ENCODE measurements at places on chromosomes 6 and 20. TPM values are rescaled to one million over a fixed set of nuclear protein-coding genes. Genes with fewer than 3 reads are reported as not detected.

- DNase-seq, result no peak
- H3K36me3 ChIP-seq, result no peaks in the 10 kb centered on the region
- H3K27ac ChIP-seq, result no peak overlapping the region
- H3K27me3 ChIP-seq, result no peaks in the 10 kb centered on the region
Observed at GRCh38 chr20:58646703-58647102, 4.4 kb upstream of the STX16 start.

DNA sequence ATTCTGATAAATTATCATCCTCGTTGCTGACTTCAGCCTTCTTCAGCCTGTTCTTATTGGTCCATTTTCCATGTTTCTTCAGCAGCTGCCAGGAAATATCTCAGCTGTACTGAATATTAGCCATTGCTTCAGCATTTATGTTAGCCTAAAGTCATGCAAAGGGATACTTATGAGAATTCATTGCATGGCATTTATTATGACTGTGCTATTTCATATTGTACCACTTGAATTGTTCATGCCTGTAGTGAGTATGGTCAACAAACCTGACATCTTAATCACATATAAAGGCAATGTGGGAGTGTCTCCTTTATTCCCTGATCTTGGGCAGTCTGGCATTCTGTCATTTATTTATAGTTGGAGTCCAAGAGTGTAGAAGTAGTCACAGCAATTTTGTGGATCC lies 193.4 kb upstream of the SLC35B3 start:
- no peaks in the 10 kb centered on the region for H3K27me3 ChIP-seq
- no peak overlapping the region for H3K27ac ChIP-seq
- H3K36me3 ChIP-seq, result no peaks in the 10 kb centered on the region
- DNase-seq, result no peak
- H3K4me1 ChIP-seq, result no peaks in the 10 kb centered on the region
- no peak overlapping the region for H3K4me3 ChIP-seq

PRR18 gene
- not detected for polyA plus RNA-seq

ADGRF4 gene
- polyA plus RNA-seq, result not detected

ZSCAN9 gene
- polyA plus RNA-seq, result 1.1 TPM

- H3K27me3 ChIP-seq, result peaks cover 10% of the 10 kb centered on the region
- H3K4me1 ChIP-seq, result peaks cover 6% of the 10 kb centered on the region
Observed at GRCh38 chr6:1124885-1125284, 187.0 kb upstream of the FOXQ1 start.

DNA sequence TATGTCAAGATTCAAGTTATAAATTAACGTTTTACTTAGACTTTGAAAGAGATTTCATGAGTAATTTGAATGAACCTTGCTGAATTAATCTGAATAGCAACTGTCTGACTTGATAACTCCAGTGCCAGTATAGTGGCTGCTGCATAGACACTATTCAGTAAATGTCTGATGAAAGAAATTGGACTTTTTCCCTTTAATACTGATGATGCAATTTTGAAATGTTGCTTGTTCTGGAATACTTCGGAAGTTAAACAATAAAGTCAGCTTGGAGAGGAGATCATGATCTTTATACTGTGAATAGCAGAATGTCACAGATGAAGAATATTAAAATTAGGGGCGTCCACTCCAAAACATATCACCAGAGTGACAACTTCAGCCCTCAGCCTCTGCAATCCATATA lies 3.6 kb upstream of the PGBD1 start:
- peaks cover 30% of the 10 kb centered on the region for H3K36me3 ChIP-seq
- H3K27me3 ChIP-seq, result peaks cover 9% of the 10 kb centered on the region
- no peak overlapping the region for H3K4me3 ChIP-seq
- no peak for DNase-seq
- no peak overlapping the region for H3K27ac ChIP-seq

BPIFB4 gene
- not detected for polyA plus RNA-seq

DNA sequence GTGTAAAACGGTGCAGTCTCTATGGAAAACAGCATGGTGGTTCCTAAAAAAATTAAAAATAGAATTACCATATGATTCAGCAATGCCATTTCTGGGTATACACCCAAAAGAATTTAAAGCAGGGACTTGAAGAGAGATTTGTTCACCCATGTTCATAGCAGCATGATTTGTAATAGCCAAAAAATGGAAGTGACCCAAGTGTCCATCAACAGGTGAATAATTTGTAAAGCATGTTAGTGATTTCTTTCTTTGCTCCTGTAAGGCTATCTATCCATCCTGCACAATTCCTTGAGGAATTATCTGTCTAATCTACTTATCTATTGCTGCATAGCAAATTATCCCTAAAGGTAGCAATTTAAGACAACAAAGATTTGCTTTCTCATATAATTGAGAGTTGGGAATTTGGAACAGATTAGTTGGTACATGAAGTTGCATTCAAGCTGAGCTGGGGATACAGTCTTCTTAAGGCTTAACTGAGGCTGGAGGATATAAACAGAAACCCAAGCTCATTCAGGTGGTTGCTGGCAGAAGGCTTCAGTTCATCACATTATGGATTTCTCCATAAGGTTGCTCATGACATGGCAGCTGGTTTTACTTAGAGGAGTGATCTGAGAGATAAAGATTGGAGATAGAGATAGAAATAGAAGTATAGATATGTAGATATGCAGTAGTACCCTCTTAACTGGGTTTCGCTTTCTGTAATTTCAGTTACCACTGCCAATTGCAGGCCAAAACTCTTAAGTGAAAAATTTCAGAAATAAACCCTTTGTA lies 62.0 kb downstream of the IL22RA2 start:
- H3K4me3 ChIP-seq, result no peak overlapping the region
- no peaks in the 10 kb centered on the region for H3K36me3 ChIP-seq
- H3K4me1 ChIP-seq, result no peaks in the 10 kb centered on the region
- DNase-seq, result no peak
- no peak overlapping the region for H3K27ac ChIP-seq

PRELID3B gene
- polyA plus RNA-seq, result 27.9 TPM

DNA sequence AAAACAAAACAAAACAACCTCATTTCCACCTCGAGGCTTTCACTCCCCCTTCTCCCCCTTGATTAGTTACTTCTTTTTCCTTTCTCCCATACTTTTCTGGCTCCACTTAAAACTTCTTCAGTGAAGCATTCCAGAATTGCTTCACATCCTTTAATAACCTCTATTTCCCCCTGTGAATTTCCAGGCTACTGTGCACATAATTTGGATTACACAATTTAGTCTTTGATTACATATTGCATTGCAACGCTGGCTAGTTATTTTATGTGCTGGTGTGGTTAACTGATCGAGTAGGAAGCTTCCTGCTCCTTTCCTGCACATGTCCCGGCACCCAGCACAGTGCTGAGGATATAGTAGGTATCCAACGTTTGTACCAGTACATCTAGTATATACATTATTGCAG lies 28.1 kb upstream of the EEF1E1 start:
- DNase-seq, result no peak
- peaks cover 13% of the 10 kb centered on the region for H3K27me3 ChIP-seq
- no peaks in the 10 kb centered on the region for H3K4me1 ChIP-seq
- H3K36me3 ChIP-seq, result no peaks in the 10 kb centered on the region
- no peak overlapping the region for H3K4me3 ChIP-seq

CLIC5 gene
- polyA plus RNA-seq, result 0.06 TPM

CFAP206 gene
- not detected for polyA plus RNA-seq

GRIK2 gene
- not detected for polyA plus RNA-seq

DNA sequence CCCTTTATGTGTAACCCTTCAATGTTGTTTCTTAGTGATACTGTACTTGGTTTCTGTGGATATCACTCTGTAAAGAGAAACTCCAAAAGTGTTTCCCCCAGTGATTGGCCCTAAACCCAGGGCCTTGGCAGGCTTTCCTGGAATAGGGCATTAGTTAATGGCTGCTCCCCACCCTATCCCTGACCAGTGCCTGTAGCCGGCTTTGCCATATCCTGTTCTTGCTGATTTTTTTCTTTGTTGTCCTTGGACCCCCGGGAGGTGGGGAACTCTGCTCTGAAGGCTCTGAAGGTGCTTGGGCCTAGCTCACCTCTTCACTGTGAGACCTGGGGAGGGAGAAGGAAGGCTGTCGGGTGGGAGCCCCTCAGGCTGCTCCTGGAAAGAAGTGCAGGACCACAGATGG lies 120.1 kb downstream of the TCP11 start:
- H3K27ac ChIP-seq, result no peak overlapping the region
- peaks cover 2% of the 10 kb centered on the region for H3K4me1 ChIP-seq
- no peaks in the 10 kb centered on the region for H3K27me3 ChIP-seq
- H3K4me3 ChIP-seq, result no peak overlapping the region

- DNase-seq, result no peak
- H3K4me3 ChIP-seq, result no peak overlapping the region
- peaks cover 3% of the 10 kb centered on the region for H3K4me1 ChIP-seq
- H3K27me3 ChIP-seq, result no peaks in the 10 kb centered on the region
Observed at GRCh38 chr6:89690944-89691324, 52.4 kb upstream of the LYRM2 start.

DNA sequence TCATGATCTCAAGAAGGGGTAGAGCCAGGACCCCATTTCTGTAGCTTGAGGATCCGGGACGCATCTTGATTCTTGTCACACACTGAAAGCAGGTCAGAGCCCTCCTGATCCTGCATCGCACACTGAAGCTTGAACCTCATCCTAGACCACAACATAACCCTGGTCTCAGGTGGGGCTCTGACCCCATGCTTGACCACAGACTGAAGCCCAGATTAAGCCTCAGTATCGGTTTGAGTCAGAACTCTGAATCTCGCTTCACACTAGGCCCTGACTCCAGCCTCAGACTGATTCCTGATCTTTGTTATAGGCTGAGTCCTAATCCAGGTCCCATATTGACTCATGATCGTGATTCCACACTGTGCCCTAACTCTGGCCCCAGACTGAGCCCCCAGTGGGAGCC lies 8.5 kb upstream of the RSPO4 start:
- H3K4me1 ChIP-seq, result peaks cover 2% of the 10 kb centered on the region
- H3K27ac ChIP-seq, result no peak overlapping the region
- H3K27me3 ChIP-seq, result peaks cover 22% of the 10 kb centered on the region
- no peak for DNase-seq
- H3K36me3 ChIP-seq, result no peaks in the 10 kb centered on the region
- H3K4me3 ChIP-seq, result no peak overlapping the region

SRMS gene
- not detected for polyA plus RNA-seq

- H3K4me1 ChIP-seq, result no peaks in the 10 kb centered on the region
- H3K4me3 ChIP-seq, result no peak overlapping the region
- H3K27ac ChIP-seq, result no peak overlapping the region
- no peaks in the 10 kb centered on the region for H3K36me3 ChIP-seq
- no peak for DNase-seq
- no peaks in the 10 kb centered on the region for H3K27me3 ChIP-seq
Observed at GRCh38 chr20:23125625-23126191, 39.6 kb upstream of the CD93 start.

- no peaks in the 10 kb centered on the region for H3K27me3 ChIP-seq
- H3K36me3 ChIP-seq, result peaks cover 24% of the 10 kb centered on the region
- no peak overlapping the region for H3K4me3 ChIP-seq
- no peak for DNase-seq
Observed at GRCh38 chr20:47540443-47541354, 39.0 kb downstream of the NCOA3 start.

GRCh38 chr20:14521436-14521835 lies 184.0 kb upstream of the FLRT3 start:
- H3K4me1 ChIP-seq, result no peaks in the 10 kb centered on the region
- DNase-seq, result no peak
- H3K27ac ChIP-seq, result no peak overlapping the region
- no peaks in the 10 kb centered on the region for H3K36me3 ChIP-seq

- H3K27me3 ChIP-seq, result no peaks in the 10 kb centered on the region
- H3K4me3 ChIP-seq, result peak overlapping the region; percentile 69
- H3K36me3 ChIP-seq, result no peaks in the 10 kb centered on the region
- H3K27ac ChIP-seq, result peak overlapping the region; percentile 3
Observed at GRCh38 chr6:3317741-3318211, 59.0 kb downstream of the PSMG4 start.

RAET1E gene
- not detected for polyA plus RNA-seq

DNA sequence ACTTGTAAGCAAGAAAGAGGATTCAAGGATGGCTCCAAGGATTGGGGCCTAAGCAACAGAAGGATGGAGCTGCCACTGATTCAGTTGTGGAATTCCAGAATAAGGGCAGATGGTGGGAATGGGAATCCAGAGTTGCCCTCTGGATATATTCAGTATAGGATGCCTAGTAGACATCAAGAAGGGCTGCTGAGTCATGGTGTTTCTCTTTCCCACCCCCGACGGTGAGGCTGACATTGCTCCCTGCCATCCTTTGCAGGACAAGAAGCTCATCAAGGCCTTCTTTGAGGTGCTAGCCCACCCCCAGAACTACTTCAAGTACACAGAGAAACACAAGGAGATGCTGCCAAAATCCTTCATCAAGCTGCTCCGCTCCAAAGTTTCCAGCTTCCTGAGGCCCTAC lies 11.2 kb upstream of the ZNF76 start:
- H3K4me3 ChIP-seq, result no peak overlapping the region
- DNase-seq, result no peak
- H3K27me3 ChIP-seq, result no peaks in the 10 kb centered on the region
- no peak overlapping the region for H3K27ac ChIP-seq
- H3K4me1 ChIP-seq, result peaks cover 15% of the 10 kb centered on the region
- H3K36me3 ChIP-seq, result no peaks in the 10 kb centered on the region

- H3K36me3 ChIP-seq, result no peaks in the 10 kb centered on the region
- no peaks in the 10 kb centered on the region for H3K4me1 ChIP-seq
- H3K4me3 ChIP-seq, result no peak overlapping the region
Observed at GRCh38 chr20:17834804-17835203, 133.8 kb downstream of the SNX5 start.

DNA sequence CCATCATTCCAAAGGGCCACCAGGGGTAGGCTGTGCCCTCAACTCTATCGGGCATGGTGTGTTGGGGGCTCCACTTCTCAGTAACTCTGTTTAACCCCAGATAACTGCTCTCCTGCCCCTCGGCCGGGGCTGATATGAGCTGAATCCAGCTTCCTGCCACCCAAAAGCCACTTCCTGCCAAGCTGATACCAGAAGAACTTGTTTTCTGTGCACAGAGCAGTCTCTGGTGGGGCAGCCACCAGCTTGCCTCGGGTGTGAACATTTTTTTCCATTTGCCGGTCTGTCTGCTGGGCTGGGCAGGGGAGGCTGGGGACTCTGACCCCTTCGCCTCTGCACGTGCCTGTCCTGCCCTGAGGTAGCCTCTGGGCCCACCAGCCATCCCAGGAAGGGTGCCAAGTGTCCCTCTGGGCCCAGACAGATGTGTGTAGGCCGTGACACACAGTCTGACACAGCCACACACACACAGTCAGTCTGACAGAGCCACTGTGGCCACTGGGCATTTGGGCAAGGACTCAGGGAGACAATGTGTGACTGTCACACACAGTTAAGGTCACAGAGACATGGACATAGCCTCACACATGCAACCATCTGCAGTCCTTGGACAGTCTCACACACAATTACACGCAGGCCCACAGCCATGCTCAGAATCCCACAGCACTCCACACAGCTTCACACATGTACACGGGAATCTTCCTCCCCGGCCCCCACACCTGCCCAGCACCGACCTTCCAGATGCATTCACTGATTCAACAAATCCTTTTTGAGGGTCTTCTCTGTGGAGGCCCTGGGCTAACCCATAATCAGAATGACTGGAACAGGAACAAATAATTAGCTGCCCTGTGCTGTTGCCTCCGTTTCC lies 45.1 kb downstream of the NOL4L start:
- peaks cover 85% of the 10 kb centered on the region for H3K4me1 ChIP-seq
- H3K4me3 ChIP-seq, result peak overlapping the region; percentile 99
- no peaks in the 10 kb centered on the region for H3K36me3 ChIP-seq

RIN2 gene
- polyA plus RNA-seq, result not detected

All from naive thymus-derived CD8-positive, alpha-beta T cell (primary cell).